ENCODE measurements at places on chromosomes 16 and 17.

GRCh38 chr16:11126399-11127054, 129.5 kb downstream of the SOCS1 start:
- no peak for DNase-seq

- no peak for DNase-seq
Observed at GRCh38 chr17:30395398-30396022, 16.8 kb downstream of the CPD start.

DNA sequence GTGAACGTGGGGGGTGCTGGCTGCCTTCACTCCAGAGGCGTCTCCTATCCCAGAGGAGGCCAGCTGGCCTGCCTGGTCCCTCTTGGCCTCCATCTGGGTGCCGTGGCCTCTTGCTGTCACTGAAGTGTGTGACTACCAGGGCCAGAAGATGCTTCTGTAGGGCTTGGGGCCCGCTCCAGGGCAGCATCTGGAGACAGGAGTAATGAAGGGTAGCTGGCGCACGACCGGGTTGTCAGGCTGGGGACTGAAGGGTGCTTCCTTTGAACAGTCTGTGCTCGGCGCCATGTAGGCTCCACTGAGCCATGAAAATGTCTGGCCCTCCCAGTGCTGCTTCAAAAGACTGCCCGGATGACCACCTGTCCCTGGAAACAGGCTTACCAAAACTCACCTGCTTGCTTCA, 31.3 kb downstream of the ASIC2 start:
- DNase-seq: no peak

DNA sequence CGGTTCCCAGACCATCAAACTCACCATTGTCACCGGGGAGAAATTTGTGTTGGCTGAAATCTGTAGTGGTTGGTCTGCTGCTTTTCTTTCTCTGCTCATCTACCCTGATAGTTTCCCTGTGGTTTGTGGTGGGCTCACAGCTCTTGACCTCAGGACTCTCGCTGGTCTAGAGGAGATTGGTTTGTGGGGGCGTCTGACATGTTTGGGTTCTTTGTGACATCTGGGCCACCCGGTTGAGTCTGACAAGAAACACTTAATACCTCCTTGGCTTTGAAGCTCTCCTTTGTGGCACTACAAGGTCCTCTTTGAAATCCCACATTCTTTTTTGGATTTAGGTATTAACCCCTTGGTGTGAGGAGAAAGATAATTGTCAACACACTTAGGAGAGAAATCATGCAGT, 662.0 kb downstream of the WWOX start:
- DNase-seq: no peak

GRCh38 chr17:33945646-33946546, 309.2 kb upstream of the CCL2 start:
- DNase-seq: no peak

GRCh38 chr16:76235426-76235825, 41.8 kb upstream of the CNTNAP4 start:
- no peak for DNase-seq

DNA sequence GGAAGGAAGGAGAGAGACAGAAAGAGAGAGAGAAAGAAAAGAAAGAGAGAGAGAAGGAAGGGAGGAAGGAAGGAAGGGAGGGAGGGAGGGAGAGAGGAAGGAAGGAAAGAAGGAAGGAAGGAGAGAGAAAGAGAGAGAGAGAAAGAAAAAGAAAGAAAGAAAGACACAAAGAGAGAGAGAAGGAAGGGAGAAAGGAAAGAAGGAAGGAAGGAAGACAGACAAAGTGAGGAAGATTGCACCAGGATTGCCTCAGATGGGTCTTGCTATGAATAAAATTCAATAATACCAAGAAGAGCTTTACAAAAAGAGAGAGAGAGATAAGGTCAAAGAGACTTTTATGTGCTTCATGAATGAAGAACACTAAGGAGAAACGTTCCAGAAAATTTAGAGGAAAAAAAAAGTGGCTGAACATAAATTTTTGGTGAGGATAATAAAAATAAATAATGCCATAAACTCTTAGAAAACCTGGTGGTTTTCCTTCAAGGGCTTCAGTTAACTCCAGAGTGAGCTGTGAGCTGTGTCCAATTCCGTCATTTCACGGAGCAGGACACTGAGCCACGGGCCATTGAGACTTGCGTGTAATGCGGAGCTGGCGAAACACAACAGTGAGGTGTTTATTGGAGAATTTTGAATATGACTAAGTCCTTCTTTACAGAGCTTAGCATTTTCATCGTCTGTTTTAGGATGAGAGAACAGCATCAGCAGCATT, 72.7 kb upstream of the TNRC6C start:
- DNase-seq: no peak

- DNase-seq: peak; percentile 29
Observed at GRCh38 chr16:69839240-69839688, 77.1 kb downstream of the WWP2 start.

- peak; percentile 30 for DNase-seq
Observed at GRCh38 chr17:29076722-29077121, 33.8 kb downstream of the PIPOX start.

DNA sequence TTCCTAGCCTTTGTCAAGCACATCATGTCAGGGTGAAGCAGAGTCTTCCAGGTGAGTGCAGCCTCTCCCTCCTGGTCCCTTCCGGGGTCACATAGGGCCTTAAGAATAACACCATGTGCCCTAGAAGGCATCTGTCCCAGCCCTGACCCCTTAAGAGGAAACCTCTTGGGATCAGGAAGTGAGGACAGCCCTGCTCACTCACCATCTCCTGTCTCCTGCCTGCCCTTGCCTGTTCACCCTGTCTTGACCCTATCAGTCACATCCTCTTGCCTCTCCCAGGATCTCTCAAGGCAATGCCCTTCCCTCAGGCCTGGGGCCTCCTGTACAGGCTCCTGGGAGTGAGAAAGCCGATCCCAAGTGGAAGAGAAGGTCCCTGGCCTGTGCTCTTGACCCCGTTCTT, 13.9 kb downstream of the MYL4 start:
- no peak for DNase-seq

GRCh38 chr16:85897382-85897781, 1.6 kb upstream of the IRF8 start:
- no peak for DNase-seq

DNA sequence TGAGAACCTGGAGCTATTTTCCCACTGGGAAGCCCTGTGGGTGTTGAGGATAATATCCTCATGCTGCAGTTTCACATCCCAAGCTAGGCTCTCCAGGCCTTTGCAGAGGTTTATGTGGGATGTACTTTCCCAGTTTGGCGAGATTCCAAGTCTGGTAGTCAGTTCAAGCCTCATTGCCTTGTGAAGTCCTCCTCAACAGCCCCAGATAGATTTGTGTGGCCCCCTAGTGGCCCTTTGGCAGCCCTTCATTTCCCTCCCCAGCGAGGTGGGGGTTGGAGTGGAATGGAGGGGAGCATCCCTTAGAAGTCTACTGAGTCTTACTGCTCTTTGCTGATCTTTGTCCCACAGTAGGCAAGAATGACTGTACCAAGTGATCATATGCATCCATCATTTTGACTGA, 137.9 kb downstream of the CDH11 start:
- DNase-seq: peak; percentile 33

DNA sequence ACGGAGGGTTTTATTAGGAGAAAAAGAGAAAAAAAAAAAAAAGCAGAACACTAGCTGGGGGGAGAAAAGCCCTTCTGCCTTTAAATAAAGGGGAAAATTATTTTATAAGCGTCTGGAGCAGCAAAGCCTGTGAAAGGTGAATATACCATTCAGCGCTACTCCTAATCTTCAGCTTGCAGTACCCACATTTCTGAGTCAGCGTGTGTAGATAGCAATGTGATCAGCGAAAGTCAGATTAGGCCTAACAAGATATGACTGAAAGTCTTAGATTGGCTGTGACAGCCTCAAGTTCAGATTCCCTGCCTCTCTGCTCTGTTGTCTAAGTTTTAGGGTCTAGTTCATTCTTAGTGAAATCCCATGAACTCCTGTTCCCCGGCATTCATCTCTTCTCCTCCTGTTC, 279.5 kb downstream of the TMEM114 start:
- DNase-seq: no peak

- no peak for DNase-seq
Observed at GRCh38 chr17:8146381-8147140, 5.6 kb downstream of the PER1 start.

DNA sequence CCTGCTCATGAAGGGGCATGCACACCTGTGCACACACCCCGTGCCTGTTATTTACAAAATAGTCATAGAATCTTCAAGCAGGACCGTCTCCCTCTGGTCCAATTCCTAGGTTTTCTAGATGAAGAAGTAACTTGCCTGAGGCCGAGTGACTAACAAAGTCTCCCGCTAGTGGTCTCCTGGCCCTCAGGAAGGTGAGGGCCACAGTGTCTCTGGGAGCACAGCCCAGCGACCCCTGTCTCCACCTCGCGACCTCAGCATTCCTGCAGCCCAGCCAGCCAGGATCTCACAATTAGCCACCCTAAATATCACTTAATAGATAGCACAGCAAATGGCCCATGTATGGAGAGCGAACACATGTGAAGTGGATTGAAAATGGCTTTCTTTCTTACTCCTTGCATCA, 30.5 kb upstream of the CACNG1 start:
- no peak for DNase-seq

DNA sequence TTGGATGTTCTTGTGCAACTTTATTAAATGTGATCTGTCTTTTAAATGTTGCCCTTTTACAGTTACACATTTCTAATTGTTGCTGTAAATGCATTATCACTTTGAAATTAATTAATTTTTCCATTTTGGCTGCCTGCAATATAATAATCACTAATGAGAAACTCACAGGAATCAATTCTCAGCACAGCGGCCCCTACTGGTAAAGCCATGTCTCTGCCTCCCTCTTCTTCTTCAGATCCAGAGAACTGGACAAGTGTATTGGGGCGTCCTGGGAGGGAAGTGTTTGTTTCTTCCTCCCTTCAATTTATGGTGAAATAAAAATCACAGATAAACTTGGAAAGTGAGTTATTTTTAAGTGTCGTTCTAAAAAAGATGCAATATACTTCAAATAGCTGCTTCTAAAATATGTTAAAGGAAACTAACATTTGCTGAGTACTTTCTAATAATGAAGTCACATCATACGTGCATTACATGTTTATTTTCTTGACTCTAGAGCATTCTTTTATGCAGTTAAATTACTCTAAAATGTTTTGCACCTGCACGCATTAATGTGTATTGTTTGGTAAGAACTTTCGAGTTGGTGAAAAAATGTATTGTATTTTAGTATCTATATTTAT, 338.0 kb downstream of the WWOX start:
- no peak for DNase-seq

GRCh38 chr17:80364091-80364691, 50.8 kb upstream of the ENDOV start:
- no peak for DNase-seq

- no peak for DNase-seq
Observed at GRCh38 chr16:86883583-86884389, 305.4 kb downstream of the FOXL1 start.

DNA sequence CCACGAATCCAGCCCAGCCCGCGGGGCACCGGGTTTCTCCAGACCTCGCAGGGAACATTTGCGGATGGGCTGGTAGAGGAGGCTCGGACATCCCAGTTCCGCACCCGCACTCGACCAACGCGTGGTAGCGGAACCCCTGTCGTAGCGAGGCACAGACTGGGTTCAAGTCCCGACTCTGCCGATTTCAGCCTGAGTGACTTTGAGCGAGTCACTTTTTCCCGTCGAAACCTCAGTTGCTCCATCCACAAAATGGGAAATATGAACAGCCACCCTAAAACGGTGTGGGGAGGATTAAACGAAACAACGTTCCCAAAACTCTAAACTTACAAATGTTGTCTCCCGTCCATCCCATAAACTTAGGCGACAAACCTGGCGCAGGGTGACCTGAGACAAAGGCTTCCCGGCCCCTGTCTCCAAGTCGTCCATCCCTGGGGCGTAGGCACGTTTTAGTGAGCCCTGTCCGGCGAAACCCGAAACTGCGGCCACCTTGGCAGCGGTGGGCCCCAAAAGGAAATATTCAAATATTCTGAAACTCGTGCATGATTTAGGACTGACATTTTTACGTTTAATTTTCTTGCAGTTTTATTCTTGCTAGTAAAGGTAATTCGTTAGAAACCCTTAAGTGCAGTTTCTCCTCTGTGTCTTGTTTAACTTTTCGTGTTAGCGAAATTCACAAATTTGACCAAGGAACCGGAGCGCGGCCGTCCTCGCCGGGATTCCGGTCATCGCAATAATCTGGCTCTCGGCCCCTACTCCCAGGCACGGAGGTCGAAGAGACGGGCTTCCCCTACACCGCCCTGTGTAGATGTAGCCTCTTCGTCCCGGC, 1.9 kb upstream of the MLLT6 start:
- no peak for DNase-seq

- no peak for DNase-seq
Observed at GRCh38 chr16:57017251-57017650, 27.9 kb downstream of the NLRC5 start.

GRCh38 chr17:49613182-49613800, 37.6 kb downstream of the NXPH3 start:
- DNase-seq: no peak

DNA sequence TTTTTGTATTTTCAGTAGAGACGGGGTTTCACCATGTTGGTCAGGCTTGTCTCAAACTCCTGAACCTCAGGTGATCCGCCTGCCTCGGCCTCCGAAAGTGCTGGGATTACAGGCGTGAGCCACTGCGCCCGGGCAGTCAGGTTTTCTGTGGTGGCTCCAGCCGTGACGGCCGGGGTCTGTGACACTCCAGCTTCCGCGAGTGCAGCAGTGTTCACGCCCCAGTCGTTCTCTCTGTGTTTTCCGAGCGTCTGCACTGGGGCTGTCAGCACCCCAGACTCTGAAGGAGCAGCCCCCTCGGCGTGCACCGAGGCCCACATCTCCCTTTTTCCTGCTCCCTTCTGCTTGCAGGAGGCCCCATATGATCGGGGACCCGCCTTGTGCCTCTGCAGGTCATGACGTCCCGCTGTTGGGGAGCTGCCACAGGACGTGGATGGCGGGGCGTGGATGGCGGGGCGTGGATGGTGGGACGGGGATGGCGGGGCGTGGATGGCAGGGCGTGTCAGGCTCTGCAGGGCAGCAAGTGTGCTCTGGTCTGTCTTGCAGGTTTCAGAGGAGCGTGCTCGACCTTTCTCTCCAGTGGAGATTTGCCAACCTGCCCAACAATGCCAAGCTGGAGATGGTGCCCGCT, 5.7 kb downstream of the ASPSCR1 start:
- DNase-seq: no peak

GRCh38 chr16:30805370-30806169, 18.6 kb upstream of the ZNF629 start:
- DNase-seq: peak; percentile 77

DNA sequence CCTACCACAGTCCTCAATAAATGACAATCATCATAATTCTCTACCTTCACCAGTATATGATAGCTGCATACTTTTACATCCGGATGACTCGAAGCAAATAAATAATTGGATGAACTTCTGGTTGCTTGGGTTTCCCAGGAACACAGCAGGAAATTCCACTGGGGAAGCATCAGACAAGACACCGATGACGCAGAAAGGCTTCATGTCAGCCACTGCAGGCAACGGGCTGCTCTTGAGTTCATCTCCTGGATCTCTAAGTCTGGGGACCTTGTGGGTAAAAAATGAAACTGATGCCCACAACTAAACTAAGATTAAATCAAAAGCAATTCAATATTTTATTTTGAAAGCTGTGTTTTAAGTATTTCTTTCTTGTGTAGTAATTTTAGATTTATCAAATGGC, 472.1 kb upstream of the C16orf82 start:
- DNase-seq: no peak

All from C1 segment of cervical spinal cord (tissue), 14 donors.